ENCODE measurements at places on chromosomes 16 and 17. TPM values are rescaled to one million over a fixed set of nuclear protein-coding genes. Genes with fewer than 3 reads are reported as not detected.

Gene KRTAP4-4
- total RNA-seq, result not detected

Gene DOK4
- 2.9 TPM for total RNA-seq

Gene PMP22
- not detected for total RNA-seq

Gene DPEP1
- not detected for total RNA-seq

Gene TVP23B
- 13.9 TPM for total RNA-seq

Gene TP53TG3
- total RNA-seq, result not detected

Gene GRIN2C
- not detected for total RNA-seq

Gene GPR139
- total RNA-seq, result not detected

Gene MT1G
- not detected for total RNA-seq

Gene MT1H
- total RNA-seq, result not detected

Gene GAST
- not detected for total RNA-seq

Gene DBF4B
- total RNA-seq, result 1.5 TPM

Gene HSD11B2
- not detected for total RNA-seq

Gene NAT9
- total RNA-seq, result 38.2 TPM

Gene TRAPPC2L
- 48.0 TPM for total RNA-seq

Gene PDPR
- 20.6 TPM for total RNA-seq

Gene CDH13
- not detected for total RNA-seq

Gene RUNDC3A
- total RNA-seq, result not detected

Gene CLEC3A
- not detected for total RNA-seq

Gene TPSB2
- total RNA-seq, result not detected

Gene C16orf89
- not detected for total RNA-seq

Gene CIBAR2
- total RNA-seq, result not detected

Gene SHISA6
- not detected for total RNA-seq

Gene JMJD6
- total RNA-seq, result 133 TPM

Gene SSTR5
- not detected for total RNA-seq

Gene ZNF75A
- 42.2 TPM for total RNA-seq

Gene ATP6V0D1
- 39.4 TPM for total RNA-seq

Gene RPA1
- 38.6 TPM for total RNA-seq

Gene ATP1B2
- 0.69 TPM for total RNA-seq

Gene PIMREG
- not detected for total RNA-seq

Gene OTOA
- total RNA-seq, result 0.19 TPM

Measured in CD4-positive, alpha-beta T cell (primary cell).